ENCODE measurements at places on chromosomes 1 and 21. TPM values are rescaled to one million over a fixed set of nuclear protein-coding genes. Genes with fewer than 3 reads are reported as not detected.

The RIMS3 gene
- 1.8 TPM for total RNA-seq

DNA sequence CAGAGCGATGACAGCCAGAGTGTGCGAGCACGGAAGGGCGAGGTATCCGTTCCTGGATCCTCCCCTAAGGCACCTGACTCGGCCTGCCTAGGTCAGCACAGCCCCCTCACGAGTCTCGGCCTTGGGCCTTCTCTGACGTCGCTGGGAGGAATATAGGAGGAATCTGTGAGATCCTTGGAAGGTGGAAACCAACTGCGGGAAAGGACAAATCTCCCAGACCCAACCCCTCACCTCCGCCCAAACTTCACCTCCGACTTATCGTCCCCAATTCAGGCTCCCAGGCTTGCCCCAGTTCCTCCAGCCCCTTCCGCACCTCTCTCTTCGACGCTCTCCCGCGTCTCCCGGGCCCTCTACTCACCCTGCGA lies 494 bp downstream of the APH1A start:
- no peak for DNase-seq
- no peaks in the 10 kb centered on the region for H3K36me3 ChIP-seq
- peak overlapping the region; percentile 98 for H3K4me3 ChIP-seq
- H3K4me1 ChIP-seq, result no peaks in the 10 kb centered on the region
- no peaks in the 10 kb centered on the region for H3K27me3 ChIP-seq
- peak overlapping the region; percentile 93 for H3K27ac ChIP-seq

- H3K27ac ChIP-seq, result no peak overlapping the region
- peak; percentile 86 for DNase-seq
- H3K36me3 ChIP-seq, result no peaks in the 10 kb centered on the region
Measured at GRCh38 chr1:229227298-229227919, 43.5 kb upstream of the RAB4A start.

DNA sequence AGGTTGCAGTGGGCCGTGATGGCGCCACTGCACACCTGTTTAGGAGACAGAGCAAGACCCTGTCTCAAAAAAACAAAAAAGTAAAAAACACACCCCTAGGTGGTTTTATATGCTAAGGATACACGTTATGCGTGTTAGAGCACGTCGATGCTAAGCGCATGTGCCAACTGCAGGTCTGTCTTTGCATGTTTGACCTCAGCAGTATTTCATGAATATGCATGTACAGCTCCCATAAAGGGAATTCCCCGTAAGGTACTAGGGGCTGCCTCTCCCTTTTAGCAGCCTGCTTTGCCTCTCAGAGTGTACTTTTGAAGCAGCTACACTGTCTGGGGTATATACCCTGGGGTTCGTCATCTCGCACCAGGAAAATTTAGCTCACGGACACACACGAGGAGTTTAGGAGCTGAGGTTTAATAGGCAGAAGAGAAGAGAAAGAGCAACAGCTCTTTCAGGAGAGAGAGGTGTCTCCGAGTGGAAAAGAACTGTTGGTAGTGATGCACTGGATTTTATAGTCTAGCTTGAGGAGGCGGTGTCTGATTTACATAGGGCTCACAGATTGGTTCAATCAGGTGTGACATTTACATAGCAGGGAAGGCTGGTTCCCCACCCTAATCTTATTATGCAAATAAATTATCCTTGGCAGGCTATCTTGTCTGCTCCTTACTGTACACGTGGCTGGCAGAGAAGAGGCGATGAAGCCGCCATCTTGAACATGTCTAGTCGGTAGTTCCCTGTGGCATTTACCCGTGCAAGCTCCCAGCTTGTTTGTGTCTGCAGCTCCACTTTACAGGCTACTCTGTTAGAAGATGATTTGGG lies 4.2 kb upstream of the OTUD3 start:
- H3K36me3 ChIP-seq, result no peaks in the 10 kb centered on the region
- no peak overlapping the region for H3K4me3 ChIP-seq
- H3K4me1 ChIP-seq, result no peaks in the 10 kb centered on the region
- H3K27me3 ChIP-seq, result no peaks in the 10 kb centered on the region
- H3K27ac ChIP-seq, result peak overlapping the region; percentile 52

GRCh38 chr21:17003258-17003615 lies 509.6 kb upstream of the CXADR start:
- no peaks in the 10 kb centered on the region for H3K4me1 ChIP-seq
- H3K27ac ChIP-seq, result peak overlapping the region; percentile 51
- no peak overlapping the region for H3K4me3 ChIP-seq
- H3K27me3 ChIP-seq, result no peaks in the 10 kb centered on the region

Data from uterus (tissue), 4 donors.